ENCODE measurements at places on chromosomes 4 and X.

GRCh38 chrX:68686097-68686977 is 38.9 kb downstream of the STARD8 start:
- DNase-seq: no peak

DNA sequence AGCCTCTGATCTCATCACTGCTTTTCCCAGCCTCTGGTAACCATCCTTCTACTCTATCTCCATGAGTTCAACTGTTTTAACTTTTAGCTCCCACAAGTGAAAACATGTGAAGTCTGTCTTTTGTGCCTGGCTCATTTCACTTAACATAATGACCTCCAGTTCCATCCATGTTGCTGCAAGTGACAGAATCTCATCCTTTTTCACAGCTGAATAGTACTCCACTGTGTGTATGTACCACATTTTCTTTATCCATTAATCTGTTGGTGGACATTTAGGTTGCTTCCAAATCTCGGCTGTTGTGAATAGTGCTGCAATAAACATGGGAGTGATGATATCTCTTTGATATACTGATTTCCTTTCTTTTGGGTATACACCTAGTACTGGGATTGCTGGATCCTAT is 109.5 kb downstream of the FRYL start:
- no peak for DNase-seq

DNA sequence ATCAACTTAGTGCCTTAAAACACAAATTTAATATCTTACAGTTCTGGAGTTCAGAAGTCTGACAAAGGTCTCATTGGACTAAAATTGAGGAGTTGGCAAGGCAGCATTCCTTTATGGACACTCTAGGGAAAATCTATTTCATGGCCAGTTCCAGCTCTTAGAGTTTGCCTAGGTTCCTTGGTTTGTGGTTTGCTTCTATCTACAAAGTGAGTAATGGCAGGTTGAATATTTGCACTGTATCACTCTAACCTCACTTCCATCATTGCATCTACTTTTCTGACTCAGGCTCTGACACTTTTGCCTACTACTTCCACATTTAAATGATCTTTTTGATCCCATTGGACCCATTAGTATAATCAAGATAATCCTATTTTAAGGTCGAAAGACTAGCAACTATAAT is 64.7 kb upstream of the PCDH10 start:
- DNase-seq: no peak

DNA sequence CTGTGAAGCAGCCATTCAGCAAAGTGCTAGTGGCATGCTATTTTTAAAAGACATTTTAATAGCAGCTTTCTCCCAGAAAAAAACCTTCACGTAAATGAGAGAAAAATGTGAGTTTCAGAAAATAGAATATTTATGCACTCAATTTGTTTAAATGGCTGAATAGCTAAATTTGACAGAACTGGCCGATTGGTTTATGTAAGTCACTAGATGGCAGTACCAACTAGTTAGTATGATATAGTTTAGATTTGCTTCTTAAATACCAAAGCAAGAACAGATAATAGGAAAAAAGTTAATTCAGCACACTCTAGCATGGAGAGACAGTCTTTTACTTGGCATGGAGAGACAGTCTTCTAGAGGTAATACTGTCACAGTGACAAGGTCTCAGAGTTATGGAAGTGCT is 250.1 kb downstream of the SNCA start:
- DNase-seq: no peak

DNA sequence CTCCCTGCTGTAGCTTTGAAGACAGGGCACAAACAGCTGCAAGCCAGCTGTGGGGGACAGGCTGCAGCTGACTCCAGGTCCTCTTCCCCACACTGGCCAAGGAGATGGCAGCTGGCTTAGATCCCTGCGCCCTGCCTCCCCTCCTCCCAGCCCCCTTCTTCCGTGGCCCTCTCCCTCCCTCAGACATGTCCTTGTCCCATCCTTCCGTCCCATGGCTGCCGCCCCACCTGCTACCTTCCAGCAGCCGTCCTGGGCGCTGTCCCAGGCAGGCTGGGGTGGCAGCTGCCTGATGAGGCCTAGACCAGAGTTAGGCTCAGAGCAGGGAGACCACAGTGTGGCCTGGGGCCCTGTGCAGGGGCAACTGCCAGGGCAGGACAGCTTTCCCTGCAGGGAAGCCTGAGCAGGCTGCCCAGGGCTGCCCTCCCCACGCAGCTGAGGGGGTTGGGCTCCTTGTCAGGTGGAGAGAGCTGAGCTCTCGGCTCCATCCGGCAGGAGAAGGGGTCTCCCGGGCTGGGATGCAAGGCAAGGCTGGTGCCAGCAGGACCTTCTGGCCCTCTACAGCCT is 3.3 kb upstream of the BGN start:
- no peak for DNase-seq

DNA sequence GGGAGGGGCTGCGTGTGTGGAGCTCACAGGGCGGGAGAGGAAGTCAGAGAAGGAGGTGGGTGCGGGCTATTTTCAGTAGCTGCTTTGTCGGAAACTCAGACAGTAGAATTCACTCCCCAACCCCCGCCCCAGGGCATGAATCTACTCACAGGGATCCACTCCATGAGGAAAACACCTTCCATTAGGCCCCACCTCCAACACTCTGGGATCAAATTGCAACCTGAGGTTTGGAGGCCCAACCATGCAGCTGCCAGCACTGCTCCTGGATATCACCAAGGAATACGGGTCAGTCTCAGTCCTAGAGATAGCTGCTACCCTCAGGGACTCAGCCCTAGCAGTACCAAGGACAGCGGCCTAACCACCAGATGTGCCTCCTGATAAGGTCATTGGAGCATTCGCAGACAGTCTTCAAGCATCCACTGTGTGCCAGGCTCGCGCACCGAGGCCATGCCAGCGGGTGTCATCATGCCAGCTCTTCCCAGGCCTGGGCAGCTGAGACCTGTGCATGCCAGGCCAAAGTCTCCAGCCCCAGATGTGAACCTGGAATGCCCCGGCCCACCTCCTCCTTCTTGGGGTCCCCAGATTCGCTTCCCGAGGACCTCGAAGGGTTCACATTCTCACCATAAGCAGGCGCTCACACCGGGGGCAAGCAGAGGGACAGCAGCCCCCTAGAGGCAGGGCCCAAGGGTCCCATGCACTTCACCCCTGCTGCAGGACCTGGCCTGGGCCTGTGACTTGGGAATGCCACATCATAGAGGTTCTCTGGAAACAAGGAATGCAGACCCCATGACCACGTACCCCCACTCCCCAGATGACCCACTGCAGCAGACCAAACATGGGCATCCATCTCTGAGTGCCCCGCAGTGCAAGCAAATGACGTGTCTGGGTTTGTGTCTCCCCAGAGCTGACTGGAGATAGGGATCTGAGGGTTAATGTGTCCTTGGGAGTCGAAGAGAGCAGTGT is 102.3 kb downstream of the ADRA2C start:
- no peak for DNase-seq

DNA sequence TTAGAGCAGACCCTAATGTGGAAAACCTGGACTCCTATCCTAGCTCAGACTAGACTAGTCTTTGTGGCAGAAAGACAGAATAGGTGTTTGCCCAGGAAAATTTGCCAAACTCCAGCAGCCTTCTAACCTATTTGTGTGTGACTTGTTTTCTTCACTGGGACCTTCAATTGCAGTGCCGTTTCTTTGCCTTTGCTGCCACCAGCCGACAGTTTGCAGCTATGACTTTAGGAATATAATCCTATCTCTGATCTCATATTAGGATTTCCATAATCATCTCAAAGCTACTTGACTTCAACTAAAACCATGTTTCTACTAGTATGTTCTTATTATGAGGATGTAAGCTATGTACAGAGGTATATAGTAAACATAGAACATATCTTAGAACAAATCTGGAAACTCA is 60.2 kb upstream of the PGAM4 start:
- peak; percentile 13 for DNase-seq

GRCh38 chrX:142688256-142688655 is 337.5 kb upstream of the SPANXN4 start:
- DNase-seq: no peak

- DNase-seq: no peak
These were observed 338.7 kb upstream of the GATB start for GRCh38 chr4:152099555-152099954.

DNA sequence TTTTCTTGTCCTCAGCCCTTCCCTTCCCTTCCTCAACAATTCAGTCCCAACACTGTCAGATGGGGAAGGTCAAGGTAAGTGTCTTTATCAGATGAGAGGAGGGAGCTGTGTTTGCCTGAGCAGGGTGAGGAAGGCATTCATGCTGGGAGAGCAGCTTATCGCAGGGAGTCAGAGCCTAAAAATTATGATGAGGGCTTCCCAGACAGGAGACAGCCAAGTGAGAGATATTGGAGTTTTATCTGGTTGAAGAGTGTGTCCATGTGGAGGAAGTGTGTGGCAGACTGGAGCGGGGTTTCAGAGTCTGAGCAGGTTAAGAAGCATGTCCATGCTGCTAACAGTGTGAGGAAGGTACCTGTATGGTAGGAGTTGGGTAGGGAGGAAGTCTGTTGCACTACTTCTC is 18.4 kb downstream of the BEX4 start:
- no peak for DNase-seq

- peak; percentile 59 for DNase-seq
These were observed 2.0 kb upstream of the ATRX start for GRCh38 chrX:77788050-77788449.

DNA sequence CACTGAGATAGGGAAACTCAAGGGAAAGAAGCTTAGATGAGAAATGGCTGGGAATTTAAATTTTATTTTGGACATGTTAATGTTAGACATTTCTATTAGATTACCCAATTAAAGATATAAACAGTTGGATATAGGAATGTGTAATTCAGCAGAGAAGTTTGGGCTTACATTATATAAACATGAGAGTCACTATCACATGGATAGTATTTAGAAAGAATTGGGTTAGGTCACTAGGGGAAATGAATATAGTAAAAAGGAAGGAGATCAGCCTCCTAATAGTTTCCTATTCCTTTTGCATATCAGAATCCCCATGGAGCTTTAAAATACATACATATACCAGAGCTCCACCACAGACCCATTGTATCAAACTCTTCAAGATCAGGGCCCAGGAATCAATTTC is 19.6 kb upstream of the CXCL5 start:
- no peak for DNase-seq

- no peak for DNase-seq
These were observed 99.0 kb upstream of the GPR34 start for GRCh38 chrX:41589634-41590270.

DNA sequence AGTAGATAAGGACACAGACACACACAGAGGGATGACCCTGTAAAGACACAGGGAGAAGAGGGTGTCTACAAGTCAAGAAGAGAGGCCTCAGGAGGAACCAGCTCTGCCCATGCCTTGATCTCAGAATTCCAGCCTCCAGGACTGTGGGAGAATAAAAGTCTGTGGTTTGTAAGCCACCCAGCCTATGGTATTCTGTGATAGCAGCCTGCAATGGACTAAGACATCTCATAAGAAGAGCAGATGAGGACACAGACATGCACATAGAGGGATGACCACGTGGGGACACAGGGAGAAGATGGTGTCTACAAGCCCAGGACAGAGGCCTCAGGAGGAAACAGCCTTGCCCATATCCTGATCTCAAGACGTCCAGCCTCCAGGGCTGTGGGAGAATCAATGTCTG is 9.4 kb downstream of the XG start:
- DNase-seq: no peak

- no peak for DNase-seq
These were observed 38.9 kb downstream of the CCNQ start for GRCh38 chrX:153560000-153560399.

- DNase-seq: no peak
These were observed 49.5 kb upstream of the GABRQ start for GRCh38 chrX:152588206-152588605.

DNA sequence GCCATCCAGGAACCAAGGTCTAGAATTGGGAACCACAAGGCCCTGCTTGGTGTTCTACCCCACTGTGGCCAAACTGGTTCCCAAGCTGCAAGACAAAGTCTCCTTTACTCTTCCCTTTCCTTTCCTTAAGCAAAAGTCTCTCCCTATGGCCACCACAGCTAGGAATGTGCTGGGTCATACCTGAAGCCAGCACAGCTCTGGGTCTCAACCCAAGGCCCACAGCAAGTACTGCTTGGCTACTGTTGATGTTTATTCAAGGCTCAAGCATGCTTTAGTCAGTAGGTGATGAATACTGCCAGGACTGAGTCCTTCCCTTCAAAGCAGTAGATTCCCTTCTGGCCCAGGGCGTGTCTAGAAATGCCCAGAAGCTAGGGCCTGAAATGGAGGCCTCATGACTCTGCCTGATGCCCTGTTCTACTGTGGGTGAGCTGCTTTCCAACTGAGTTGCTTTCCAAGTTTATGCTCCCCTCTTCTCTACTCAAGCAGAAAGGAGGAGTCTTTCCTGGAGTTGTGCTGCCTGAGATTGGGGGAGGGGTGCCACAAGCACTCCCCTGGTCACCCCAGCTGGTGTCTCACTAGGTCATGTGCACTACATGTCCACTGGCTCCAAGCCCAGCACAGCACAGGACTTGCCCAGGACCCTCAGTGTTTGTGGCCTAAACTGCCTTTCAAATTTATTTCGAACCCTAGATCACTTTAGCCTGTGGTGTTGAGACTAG is 44.9 kb downstream of the STAP1 start:
- no peak for DNase-seq

DNA sequence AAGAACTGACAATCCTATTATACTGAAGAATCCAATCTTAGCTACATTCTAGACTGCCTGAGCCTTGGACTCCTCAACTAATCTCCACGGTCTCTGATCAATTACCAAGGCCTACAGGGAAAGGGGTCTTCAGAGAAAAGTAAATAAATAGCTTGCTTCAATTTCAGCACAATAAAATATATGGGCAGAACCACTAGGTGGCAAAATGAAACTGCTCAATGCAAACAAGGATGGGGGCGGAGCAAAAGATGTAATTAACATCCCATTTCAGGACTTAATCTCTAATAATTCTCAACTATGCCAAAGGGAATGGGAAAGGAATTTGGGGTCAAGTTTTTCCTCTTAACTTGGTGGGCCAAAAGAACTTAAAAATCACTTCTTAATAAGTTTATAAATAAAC is 78.4 kb upstream of the MAP3K15 start:
- DNase-seq: peak; percentile 29
